ENCODE measurements at places on chromosomes 4 and X.

GRCh38 chr4:152050106-152050505 is 289.3 kb upstream of the GATB start:
- no peak for DNase-seq

DNA sequence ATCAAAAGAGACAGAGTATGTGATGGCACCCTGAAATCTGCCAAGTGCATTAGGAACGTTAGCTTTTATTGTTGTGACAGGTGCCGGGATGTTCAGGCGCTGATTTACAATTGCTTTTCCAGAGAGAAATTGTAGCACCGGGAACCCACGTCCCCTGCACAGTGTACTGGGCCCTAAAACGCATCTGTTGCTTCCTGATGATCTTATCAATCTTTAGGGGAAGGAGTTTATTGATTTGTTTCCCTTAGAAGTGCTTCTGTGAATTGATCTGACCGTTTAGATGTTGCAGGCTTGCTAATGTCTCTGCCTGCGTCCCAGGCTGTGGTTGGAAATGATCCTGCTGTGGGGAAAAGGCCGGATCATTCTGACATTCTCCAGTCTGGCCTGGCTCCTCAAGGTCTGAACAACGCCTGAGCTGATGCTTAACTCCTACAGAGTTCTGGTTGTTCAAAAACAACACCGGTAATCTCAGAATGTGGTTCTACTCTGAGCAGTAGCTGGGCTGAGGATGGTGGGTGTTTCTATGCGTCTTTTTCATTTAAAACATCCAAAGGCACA is 16.9 kb downstream of the PHOX2B start:
- no peak for DNase-seq

GRCh38 chr4:80307774-80308465 is 27.6 kb upstream of the CFAP299 start:
- no peak for DNase-seq

DNA sequence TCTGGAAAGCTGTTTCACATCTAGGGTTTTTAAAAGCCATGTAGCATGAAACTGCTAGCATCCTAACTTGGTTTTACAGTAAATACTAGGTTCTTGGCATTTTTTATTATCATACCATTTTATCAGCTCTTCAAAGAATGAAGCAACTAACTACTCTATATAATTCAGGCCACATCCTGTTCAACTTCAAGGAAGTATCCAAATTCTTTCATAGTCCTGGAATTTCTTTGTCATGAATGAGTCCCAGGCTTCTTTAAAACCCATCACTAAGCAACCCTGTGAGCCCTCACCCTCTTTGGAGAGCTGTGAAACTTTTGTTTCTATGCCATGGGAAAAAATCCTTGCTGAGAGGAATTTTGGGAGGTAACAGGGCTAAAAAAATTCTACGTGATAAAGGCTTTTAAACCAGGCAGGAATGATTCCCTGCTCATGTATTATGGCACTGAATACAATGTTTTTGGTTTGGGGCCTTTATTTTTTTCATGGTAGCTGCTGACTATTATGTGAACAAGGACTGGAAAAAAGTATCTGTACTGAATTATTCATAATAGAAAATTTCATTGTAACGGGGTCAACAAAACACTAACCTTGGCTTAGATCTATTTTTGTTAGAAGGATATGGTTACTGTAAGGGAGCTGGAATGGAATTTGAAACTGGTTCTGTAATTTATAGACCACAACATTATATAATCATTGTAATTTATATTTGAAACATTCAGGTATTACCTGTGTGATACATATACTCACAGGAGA is 164.9 kb downstream of the DCTD start:
- no peak for DNase-seq

DNA sequence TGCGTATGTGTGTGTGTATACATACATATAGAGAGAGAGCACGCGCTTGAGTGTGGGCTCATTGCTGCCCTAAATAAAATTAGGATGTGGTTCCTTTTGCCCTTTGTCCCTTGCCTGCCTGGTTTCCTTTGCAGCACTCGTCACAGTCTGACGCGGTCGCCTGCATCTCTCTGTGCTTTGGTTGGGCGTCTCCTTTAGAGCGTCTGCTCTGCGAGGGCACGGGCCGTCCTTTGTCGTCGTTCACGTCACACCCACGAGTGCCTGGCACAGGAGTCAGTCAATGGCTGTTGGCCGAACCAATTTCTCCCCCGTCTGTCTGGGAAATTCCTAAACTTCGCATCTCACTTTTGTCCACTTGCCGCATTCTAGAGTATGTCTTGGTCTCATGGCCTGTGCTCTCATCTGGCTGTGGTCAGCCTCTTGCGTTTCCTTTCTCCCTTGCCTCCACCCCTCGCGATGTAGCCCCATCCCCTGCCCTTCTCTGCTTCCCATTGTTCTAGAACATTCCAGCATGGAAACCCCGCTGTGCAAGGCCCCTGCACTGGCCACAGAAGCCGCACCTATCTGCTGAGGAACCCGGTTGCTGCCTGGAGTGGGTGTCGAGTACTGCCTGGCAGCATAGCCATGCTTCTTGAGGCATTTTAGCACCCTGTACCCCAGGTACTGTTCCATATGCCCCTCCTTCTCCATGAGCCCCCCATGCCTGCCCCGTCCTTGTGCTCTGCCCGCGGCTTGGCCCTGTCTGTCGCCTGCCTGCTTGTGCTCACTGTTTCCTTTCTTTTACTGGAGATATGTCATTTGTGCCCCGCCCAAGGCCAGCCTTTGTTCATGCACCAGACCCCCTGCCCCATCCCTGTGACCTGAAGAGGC is 8.0 kb downstream of the MAEA start:
- DNase-seq, result no peak

DNA sequence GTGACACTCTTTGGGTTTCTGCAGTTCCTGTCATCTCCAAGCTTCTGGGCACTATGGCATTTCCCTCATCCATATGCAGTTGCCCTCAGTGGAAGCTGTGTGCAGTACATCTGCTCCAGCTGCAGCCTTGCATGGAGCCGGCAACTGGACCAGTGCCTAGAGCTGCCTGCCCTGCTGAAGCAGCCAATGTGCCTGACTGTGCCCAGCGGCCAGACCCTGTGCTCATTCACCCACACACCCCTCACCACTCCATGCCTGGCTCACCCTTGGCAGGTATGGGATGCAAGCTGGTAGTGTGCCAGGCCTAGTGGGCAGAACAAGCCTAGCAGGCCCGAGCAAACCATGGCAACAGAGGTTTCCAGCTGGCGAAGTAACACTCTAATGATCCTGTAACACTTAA is 370.8 kb downstream of the FSTL5 start:
- no peak for DNase-seq

DNA sequence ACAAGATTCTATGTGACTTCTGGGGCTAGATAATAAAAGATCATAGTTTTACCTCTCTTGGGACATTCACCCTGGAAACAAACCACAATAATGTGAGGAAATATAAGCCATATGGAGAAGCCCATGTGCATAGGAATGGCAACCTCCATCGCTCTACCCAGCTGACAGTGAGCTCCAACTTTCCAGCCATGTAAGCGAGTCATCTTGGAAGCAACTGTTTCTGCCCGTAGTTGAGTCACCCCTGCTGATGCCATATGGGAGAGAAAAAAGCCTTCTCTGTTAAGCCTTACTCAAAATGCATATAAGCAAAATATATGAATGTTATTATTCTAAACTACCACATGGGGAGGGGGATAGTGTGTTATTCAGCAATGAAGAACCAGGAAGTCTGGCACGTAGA is 31.4 kb upstream of the RELL1 start:
- no peak for DNase-seq

- DNase-seq, result no peak
Observed at GRCh38 chr4:56211202-56211601, 176.1 kb downstream of the AASDH start.

DNA sequence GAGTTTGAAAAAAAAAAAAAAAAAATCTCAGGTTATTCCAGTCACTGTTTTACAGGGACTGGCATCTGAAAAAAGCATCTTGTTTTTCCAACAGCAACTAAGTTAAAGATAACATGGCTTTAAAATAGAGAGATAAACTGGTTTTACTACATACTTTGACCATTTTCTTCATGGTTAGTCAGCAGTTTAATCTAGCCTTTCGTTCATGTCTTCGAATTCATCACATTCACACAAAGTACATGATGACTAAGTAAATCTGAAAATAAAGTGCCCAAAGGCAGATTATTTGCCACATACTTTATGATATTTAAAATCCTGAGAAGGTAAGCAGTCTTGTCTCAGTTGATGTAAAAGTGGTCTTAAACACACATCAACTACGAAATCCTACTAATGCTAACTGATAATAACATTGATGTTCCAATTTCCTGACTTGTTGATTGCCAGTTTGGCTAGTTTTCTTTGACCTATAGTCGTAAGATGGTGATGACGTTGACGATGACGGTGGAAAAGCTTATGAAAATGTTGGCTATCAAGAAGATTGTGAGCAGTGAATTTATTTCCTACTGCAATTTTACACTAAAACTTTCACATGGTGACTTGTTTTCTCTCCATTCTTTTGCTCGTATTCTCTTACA is 540.5 kb upstream of the BOD1L1 start:
- no peak for DNase-seq

DNA sequence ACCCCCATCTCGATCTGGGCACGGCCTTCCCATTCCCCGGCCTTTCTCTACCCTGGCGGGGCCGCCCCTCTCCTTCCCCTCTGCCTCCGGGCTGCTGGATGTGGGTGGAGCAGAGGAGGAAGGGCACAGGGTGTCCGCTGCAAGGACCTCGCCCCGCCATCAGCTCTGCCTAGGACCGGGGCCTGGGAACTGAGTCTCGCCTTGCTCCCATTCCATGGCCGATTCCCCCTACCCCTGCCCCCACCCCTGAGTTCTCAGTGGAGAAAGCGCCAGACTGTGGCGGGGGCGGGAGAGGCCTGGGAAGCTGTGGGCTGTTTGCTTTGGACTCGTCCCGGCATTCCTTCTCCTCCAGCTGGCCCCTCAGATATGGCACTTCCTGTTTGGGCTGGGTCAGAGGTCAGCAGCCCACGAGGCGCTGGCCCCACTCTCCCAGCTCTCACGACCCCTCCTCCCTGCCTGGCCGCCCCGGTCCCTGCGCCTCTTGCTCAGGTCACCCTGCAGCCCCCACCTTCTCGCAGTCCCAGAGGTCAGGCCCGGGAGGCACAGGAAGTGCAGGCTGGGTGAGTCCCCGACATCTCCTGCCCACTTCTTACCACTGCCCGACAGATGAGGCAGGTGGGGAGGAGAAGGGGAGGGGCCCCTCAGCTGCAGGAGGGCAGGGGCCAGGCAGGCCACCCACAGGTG is 6.4 kb upstream of the BGN start:
- no peak for DNase-seq

- DNase-seq, result no peak
Observed at GRCh38 chr4:105758958-105759357, 50.4 kb downstream of the GSTCD start.

- no peak for DNase-seq
Observed at GRCh38 chrX:122771933-122772332, 412.1 kb upstream of the GRIA3 start.

DNA sequence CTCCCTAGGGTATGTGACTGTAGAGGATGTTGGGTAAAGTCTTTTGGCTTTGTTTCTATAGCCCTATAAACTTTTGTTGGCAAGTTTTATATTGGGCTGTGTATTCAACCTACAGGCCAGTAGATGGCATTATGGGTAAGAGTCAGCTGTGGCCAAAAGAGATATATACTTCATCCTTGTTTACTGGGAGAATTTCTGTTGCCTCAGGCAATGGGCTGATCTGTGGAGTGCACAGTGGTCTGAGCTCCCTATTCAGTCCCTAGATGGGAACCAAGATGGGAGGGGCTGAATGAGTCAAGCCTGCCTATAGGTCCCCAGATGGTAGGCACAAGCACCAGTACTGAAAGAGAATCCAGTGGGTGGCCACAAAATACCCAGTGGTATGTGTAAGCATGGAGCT is 580.6 kb downstream of the EPHA5 start:
- no peak for DNase-seq

DNA sequence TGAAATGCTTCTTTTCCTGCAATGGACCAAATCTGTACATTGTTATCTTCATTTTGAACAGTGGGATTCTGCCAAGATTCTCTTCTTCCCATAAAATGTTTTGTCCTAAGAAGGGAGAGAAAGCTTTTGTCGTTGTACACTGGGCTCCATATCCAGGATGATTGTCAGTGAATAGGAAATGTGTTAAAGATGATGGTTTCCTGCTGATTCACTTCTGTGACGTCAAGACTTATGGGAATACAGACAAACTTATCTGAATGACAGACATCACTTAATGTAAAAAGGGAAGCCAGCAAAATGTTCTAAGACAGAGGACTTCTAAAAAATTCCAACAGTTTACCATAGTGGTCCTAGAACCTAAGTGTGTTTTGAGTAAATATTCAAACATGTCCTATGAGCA is 53.7 kb upstream of the HPF1 start:
- DNase-seq, result no peak

GRCh38 chrX:18428006-18428405 is 2.6 kb downstream of the CDKL5 start:
- DNase-seq, result no peak

DNA sequence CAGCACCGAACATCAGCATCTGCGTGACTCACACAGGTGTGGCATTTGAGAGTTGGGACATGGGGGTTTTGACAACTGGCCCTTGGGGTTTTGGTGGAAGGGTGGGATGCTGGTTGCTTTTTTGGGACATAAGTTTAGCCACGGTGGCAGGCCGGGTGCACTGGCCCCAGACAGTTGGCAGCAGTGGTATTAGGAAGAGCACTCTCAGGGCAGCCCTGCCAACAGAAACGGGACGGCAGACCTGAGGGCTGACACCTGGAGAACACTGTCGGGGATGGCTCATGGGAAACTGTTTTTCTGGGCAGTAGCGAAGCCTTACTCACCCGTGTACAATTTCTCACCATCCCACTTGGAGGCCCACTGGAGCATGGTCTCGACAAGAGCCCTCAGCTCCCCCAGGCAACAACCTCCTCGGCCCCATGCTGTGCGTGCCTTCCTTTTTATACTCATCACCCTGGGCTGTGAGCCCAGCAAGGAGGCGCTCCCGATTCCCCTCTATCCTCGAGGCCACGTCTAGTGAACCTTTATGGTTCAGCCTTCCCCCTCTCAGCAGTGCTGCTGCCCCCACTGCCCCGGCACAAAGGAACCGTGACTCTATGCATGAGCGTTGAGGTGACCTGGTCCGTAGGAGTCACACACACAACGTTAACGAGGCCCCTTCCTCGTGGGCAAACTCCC is 30.6 kb downstream of the WDR1 start:
- DNase-seq, result no peak

DNA sequence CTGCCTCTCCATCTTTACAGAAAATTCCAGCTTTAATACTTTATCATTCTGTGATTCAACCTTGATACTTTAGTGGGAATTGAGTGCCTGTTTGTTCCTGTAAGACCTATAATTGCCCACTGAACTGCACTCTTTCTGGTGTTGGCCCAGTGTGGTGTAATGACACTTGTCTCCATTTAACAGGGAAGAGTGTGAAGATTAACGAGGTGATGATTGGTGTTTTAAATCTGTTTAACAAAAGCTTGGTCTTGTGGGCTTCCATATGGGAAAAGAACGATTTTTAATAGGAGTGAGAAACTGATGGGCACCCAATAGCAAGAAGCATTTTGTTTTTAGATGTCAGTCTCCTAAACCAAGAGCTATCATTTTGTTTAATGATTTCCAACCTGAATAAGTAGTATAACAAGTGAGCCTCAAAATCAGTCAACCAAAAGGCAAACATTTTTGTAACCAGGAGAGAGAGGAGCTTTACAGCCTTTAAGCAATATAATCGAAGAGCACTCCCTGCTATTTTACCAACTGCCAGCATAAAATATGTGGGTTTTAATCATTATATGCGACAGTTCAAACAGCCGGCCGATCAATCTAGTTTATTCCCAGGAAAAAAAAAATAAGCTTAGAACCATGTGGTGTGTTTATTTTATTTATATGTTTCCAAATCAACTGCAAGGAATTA is 50.2 kb downstream of the SUPT20HL1 start:
- DNase-seq, result no peak

GRCh38 chr4:76388160-76388908 is 32.6 kb downstream of the CCDC158 start:
- no peak for DNase-seq

Measured in stimulated activated CD8-positive, alpha-beta memory T cell treated with anti-CD3 and anti-CD28 coated beads, Interleukin-4, amount 100 ng/mL, for 1 hour (primary cell).